ENCODE measurements at places on chromosomes 2 and 18.
A peak's percentile ranks its signal among the peaks of the same experiment; 100 is the strongest.

DNA sequence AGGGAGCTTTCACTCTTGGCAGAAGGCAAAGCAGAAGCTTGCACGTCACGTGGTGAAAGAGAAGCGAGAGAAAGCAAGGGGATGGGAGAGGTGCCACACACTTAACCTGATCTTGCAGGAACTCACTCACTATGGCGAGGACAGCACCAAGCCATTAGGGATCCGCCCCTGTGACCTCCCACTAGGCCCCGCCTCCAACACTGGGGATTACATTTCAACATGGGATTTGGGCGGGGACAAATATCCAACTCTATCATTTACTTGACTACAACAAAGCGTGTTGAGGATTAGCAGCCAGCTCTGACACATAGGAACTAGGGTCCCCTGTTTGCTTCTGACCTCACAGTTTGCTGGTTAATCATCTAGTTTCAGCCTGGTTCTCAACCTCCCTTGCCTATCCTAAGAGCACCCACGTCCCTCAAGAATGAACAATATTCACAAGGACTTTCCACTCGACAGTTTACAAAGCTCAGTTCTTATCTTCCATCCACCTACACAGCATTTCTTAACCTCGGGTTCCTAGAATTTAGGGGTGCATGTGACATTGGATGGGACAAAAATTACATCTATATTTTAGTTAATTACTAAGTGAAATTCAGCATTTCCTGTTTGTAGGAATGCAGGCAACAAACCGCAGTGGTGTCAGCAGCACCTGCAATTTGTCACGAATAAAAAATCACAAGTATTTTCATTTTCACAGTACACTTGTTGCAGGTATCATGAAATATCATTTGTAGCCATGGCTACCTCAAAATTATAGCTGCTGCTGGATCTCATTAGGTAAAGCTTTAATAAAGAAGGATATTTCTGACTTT lies 36.0 kb downstream of the LBH start:
- no peak for DNase-seq

- no peak for DNase-seq
Observed at GRCh38 chr2:85112906-85113625, 20.1 kb upstream of the TCF7L1 start.

DNA sequence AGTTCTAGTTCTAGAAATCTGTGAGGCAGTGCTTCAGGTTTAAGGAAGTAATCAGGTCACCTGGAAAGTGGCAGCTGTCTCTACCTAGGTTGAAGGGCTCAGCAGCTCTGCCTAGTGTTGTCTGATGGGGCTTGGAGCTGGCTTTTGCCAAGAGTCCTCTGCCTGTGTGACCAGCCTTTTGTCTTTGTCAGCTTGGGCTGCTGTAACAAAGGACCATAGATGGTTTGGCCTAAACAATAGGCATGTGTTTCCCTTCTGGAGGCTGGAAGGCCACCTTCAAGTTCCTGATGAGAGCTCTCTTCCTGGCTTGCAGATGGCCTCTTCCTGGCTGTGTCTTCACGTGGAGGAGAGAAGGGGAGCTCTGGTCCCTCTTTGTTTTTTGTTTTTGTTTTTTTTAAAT lies 13.3 kb downstream of the UBE2F start:
- no peak for DNase-seq

DNA sequence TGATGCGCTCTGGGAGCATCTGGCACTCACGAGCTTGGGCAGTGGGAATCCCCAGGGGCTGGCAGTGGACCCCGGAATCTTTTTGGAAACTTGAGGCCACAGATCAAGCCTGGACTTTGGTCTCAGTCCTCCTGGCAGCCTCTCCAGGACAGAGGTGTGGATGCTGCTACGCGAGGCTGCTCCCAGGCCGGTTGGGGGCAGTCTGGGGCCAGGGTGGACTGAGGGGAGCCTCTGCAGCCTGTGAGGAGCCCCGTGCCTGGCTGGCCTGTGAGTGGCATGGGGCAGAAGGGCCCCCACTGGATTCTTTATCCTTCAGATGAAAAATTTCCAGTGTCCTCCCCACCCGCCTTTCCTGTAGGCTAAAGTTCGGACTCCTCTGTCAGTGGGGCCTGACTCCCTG lies 12.7 kb upstream of the DES start:
- DNase-seq = no peak

- DNase-seq = no peak
Observed at GRCh38 chr2:174631009-174631981, 33.7 kb upstream of the WIPF1 start.

- DNase-seq = no peak
Observed at GRCh38 chr2:196195302-196195701, 23.9 kb upstream of the STK17B start.

DNA sequence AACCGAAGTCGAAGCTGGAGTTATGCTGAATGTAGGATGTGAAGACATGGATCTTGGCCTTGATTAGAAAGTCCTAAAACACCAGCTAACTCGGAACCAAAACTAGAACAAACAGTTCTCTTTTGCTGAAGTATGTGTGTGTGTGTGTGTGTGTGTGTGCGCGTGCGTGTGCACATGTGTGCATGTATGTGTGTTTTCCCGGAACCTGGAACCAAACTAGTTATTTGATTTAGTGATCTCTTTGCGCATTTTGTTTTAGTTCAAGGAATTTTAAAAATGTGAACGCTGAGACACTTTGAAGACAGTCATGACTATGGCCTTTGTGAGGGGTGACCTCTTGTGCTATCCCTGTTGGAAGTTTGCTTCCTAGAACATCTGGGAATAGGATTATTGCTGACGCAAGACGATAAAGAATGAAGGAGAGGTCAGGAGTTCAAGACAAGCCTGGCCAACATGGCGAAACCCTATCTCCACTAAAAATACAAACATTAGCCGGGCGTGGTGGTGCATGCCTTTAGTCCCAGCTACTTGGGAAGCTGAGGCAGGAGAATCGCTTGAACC lies 23.8 kb downstream of the FHL2 start:
- no peak for DNase-seq

DNA sequence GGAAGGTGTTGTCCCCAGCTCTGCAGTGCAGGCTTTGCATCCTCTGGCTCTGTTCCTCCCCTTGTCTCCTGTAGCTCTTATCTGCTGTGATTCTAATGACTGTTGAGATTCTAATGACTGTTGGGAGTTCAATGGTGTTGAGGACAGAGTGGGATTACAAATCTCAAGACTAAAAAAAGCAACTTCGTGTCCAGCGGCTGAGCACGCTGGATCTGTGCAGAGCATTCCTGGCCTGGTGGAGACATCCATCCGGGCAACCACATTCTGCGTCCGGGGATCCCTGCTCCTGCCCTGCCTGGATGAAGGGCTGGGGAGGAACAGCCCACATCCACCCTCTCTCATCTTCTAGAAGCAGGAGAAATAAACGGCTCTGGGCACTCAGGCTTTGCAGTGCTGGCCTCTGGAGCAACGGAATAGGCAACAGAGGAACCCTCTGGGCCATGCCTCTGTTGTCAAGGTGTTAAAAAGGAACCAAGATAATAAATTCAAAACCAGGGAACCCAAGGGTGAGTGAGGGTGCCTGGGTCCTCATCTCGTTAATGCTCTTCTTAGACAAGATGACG lies 106.7 kb upstream of the ASB18 start:
- peak; percentile 37 for DNase-seq

DNA sequence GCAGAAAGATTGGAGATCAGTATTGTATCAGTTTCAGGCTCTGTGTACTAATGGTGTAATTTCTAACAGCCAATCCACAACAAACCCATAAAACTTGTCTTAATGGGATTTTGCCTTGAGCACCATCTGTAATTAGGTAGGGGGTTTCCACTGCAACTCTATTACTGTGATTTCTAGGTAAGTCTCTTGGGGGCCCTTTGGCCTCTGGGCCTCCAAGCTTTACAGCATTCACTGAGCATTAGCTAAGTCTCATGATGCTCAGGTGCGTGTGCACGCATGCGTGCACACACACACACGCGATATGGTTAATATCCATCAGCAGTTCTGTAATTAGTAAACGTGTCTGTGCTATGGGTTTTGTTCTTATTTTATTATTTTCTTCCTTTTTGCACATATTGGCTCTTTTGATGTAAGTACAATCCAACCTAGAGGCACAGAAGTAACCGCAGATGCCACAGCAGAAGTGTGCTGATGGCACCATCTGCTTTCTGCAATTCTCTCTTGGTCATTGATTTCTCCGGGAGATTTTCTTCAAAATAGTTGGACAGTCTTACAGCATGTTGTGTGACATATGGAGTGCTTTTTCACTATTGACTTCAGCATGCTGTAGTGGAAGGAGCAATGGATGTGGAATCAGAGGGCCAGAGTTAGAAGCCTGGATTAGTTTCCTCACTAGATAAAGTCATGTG lies 592.0 kb downstream of the LRRTM4 start:
- no peak for DNase-seq

DNA sequence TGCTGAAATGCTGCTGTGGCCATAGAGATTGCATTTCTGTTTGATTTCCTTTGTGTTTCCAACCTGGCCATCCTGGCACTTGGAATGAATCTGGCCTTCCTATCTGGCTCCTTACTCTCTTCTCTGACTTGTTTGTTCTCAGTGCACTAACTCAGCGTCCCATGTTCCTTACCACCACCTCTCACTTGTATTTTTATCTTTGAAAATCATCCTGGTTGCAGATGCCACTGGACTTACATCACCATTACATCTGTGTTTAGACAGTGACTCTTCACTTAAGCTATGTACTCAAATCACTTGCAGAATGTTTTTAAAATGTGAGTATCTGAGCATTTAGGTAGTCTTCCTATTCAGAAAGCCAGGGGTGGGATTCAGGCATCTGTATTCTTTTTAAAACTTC lies 239.5 kb downstream of the WDR7 start:
- DNase-seq = no peak

- DNase-seq = no peak
Observed at GRCh38 chr2:235834781-235835180, 333.4 kb downstream of the GBX2 start.

GRCh38 chr18:8730080-8730827 lies 24.9 kb downstream of the MTCL1 start:
- DNase-seq = peak; percentile 68

DNA sequence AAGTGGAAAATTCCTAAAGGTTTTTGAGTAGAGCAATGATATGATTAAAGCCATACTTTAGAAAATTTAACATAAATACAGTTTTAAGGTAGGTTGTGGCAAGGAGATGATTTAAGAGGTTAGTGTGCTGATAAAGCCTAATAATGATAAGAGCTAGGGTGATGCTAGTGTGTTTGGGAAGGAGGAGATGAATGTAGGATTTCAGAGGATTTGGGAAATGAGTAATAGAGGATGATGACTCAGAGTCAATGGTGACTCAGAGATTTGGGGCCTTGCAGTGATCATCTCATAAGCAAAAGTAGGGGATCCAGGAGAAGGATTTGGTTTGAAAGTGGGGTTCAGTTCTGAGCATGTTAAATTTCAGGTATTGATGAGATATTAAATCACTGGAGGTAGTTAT lies 23.3 kb downstream of the STAMBP start:
- DNase-seq = no peak

GRCh38 chr2:225052703-225053102 lies 10.4 kb upstream of the DOCK10 start:
- DNase-seq = no peak

GRCh38 chr18:74326231-74326630 lies 10.6 kb downstream of the C18orf63 start:
- DNase-seq = no peak

- DNase-seq = no peak
Observed at GRCh38 chr2:99786636-99787390, 297.0 kb upstream of the REV1 start.

DNA sequence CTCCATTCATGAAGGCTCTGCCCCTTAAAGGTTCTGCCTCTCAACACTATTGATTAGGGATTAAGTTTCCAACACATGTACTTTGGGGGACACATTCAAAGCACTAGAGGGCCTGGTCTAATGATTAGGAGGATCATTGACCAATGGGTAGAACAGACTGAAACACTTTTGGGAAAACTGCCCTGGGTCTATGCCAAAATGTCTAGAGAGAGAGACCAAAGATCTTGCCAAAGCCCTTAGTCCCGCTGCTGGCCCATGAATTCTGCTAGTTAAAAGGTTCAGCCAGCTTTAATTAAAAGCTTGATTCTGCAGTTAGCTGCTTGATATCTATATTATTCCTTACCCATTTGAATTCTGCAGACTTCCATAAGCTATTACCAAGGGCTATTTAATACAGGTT lies 613.2 kb downstream of the SLC4A3 start:
- DNase-seq = no peak

- peak; percentile 12 for DNase-seq
Observed at GRCh38 chr18:79496978-79497637, 101.4 kb downstream of the NFATC1 start.

GRCh38 chr2:236309669-236310029 lies 45.4 kb upstream of the ASB18 start:
- DNase-seq = no peak

DNA sequence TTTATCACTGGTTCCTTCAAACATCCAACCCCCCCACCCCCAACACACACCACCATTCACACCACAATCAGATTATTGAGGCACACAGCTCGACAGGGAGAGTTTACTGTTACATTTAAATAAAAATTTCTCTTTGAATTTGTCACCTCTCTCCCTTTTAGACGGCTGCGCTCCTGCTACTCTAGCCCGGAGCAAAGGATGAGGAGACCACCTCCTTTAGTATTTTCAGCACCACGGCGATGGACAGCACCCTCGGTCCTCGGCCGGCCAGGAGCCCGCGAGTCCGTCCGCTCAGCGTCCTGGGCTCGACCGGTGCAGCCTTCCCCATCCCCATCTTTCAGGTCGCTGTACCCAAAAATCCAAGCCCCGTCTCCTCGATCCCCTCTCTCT lies 892 bp downstream of the CELF4 start:
- DNase-seq = peak; percentile 67

DNA sequence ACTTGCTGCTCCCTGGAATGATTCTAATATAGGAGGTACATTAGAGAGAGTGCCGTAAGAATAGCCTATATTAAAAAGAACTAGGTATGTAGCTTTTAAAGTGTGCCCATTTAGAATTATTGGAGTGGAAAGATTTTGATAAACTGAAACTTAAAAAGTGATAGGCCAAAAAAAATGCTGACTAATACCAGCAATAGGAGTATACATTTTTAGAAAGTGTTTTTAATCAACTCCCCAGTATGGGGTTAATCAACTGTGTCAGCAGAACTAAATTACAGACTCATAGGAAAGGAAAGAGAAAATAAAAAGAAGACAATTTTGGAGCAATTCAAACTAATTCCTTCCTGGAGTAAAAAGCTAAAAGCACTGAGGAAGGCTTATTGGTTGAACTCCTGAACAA lies 13.3 kb upstream of the MEIS1 start:
- no peak for DNase-seq

- peak; percentile 12 for DNase-seq
Observed at GRCh38 chr2:241775223-241776177, 1.1 kb upstream of the GAL3ST2 start.

GRCh38 chr2:95023222-95023597 lies 2.3 kb upstream of the MAL start:
- DNase-seq = no peak

- no peak for DNase-seq
Observed at GRCh38 chr2:229832510-229832898, 89.3 kb downstream of the TRIP12 start.

DNA sequence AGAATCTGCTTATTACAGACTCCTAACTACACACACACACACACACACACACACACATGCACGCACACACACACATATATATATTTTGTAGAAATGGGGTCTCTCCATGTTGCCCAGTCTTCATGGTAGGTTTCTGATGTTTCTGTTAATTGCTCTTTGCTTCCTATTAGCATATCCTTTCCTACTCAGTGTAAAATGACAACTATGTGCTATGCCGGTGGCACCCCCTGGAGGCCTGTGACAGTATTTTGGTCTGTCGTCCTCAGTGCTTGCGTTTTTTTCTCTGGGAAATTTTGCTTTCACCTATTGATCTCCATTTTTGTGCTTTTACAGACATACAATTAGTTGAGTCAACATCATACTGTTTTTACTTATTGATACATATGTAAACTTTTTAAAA lies 322.1 kb downstream of the LRRTM1 start:
- DNase-seq = no peak

- no peak for DNase-seq
Observed at GRCh38 chr18:44388329-44388728, 292.4 kb upstream of the SETBP1 start.
